ENCODE measurements at places on chromosomes 7 and 10. TPM values are rescaled to one million over a fixed set of nuclear protein-coding genes. Genes with fewer than 3 reads are reported as not detected.

BAMBI gene
- total RNA-seq = 3.1 TPM

TECTB gene
- not detected for total RNA-seq

ELAPOR2 gene
- total RNA-seq = 15.5 TPM

GDF2 gene
- total RNA-seq = not detected

METTL27 gene
- total RNA-seq = 5.9 TPM

POMZP3 gene
- total RNA-seq = 8.2 TPM

GRCh38 chr10:70765794-70766594 is 19.2 kb downstream of the TBATA start:
- no peaks in the 10 kb centered on the region for H3K36me3 ChIP-seq
- H3K4me3 ChIP-seq = no peak overlapping the region

DNA sequence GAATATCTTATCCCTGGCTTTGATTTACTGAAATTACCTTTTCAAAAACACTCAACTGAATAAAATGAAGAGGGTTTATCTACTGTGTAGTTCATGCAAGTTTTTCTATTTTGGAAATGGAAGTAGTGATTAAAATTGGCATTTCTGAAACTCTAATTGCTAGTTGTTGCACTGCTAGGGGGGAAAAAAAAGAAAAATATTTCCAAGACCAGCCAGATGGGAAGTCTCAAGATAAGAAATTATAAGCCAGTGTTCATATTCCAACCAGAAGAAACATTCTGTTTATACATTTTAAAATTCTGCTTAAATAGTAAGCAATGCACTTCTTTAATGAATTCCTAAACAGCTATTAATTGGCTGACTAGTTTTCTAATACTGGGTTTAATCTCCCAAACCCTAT is 9.4 kb upstream of the ADO start:
- no peaks in the 10 kb centered on the region for H3K27me3 ChIP-seq
- no peaks in the 10 kb centered on the region for H3K36me3 ChIP-seq
- no peak for DNase-seq
- no peak overlapping the region for H3K27ac ChIP-seq
- H3K4me3 ChIP-seq = no peak overlapping the region

DNA sequence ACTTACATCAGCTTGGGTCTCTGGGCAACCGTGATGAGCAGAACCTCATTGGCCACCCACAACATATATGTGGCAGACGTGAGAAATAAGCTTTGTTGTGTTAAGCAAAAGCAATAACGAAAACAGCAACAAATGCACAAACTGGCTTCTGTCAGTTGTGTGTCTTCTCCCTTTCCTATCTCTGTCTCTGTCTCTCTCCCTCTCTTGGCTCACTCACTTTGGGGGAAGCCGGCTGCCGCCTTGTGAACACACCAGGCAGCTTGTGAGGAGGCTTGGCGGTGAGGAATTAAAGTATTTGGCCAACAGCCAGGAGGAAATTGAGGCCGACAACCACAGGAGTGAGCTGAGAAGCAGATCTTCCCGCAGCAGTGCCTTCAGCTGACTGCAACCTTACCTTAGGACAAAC is 21.9 kb upstream of the CDCA7L start:
- H3K4me1 ChIP-seq = no peaks in the 10 kb centered on the region
- no peak overlapping the region for H3K4me3 ChIP-seq
- no peak overlapping the region for H3K27ac ChIP-seq
- H3K36me3 ChIP-seq = no peaks in the 10 kb centered on the region
- no peak for DNase-seq

- no peaks in the 10 kb centered on the region for H3K27me3 ChIP-seq
- no peak overlapping the region for H3K4me3 ChIP-seq
- no peaks in the 10 kb centered on the region for H3K4me1 ChIP-seq
- no peak for DNase-seq
Observed at GRCh38 chr7:36526863-36527548, 137.3 kb downstream of the ANLN start.

DNA sequence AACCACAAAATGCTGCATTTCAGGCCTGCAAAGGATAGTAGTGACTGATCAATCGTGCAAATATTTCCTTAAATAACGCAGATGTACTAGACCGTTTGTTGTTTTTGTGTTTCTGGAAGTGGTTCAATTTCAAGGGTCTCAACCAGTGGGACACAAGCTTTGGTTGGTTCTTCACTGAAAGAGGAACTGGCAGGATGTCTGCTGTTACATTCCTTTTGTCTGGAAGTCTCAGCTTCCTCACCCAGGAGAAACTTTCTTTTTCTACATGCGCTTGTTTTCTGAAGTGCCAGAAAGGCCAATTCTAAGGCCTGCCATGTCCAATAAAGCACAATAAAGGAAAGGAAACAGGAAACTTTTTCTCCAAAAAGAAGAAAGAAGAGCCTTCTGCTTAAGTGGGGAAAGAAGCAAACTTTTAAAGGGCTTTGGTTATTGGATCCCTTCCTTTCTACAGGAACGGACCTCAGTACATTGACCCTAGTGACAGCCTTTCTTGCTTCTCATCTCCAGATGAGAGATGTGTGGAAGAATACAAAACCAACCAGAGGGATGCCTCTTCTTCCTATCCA is 4.1 kb downstream of the DKK1 start:
- H3K36me3 ChIP-seq = no peaks in the 10 kb centered on the region
- H3K4me1 ChIP-seq = no peaks in the 10 kb centered on the region
- no peak for DNase-seq
- no peak overlapping the region for H3K4me3 ChIP-seq
- no peaks in the 10 kb centered on the region for H3K27me3 ChIP-seq

DNA sequence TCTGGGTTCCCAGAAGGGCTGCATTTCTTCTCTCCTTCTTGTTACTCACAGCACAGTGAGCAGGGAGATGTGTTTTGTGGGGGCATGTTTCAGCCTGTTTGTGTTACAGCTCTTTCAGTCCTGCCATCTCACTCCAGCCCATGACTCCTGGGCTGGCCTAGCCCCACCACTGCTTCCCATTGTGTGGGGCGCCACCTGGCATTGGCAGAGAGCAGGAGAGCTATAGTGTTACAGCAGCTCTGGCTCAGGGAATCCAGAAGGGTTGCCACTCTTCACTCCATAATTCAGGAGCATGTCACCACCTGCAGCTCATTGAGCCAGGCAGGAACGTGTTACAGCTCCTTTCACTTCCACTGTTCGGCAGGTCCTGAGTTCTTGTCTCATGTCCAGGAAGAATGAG is 30.0 kb downstream of the CLDN12 start:
- H3K36me3 ChIP-seq = no peaks in the 10 kb centered on the region
- H3K27ac ChIP-seq = no peak overlapping the region

DNA sequence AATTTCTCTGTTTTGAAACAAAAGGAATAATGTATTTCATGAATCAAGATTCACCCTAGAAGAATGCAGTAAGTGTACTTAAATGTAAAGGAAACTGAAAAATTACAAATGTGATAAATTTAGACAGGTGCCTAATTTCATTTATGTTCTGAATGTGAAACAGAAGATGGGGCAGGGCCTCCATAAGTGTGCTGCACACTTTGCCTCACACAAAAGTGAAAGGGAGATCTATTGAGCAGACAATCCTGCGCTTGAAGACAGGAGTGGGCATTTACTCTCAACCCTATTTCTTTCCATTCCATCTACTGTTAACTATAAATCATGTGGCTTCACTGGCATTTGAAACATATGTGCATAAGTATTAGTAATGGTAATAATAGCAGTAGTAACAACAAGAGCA is 36.2 kb downstream of the GNG11 start:
- no peak overlapping the region for H3K4me3 ChIP-seq
- H3K36me3 ChIP-seq = no peaks in the 10 kb centered on the region
- H3K27me3 ChIP-seq = no peaks in the 10 kb centered on the region
- H3K4me1 ChIP-seq = no peaks in the 10 kb centered on the region

DNA sequence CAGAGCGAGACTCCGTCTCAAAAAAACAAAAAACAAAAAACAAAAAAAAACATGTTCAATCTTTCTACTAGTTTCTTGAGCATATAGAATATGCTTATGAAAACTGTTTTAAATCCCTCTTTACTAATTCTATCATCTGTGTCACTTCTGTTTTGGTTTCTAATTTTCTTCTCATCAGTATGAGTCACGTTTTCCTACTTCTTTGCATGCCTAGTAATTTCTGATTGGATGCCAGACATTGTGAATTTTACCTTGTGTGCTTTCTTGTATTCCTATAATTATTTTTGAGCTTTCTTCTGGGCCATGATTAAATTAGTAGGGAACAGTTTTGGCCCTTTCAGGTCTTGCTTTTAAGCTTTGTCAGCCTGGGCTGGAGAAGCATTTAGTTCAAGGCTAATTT is 9.9 kb downstream of the MICU1 start:
- H3K27ac ChIP-seq = no peak overlapping the region
- no peak overlapping the region for H3K4me3 ChIP-seq
- no peaks in the 10 kb centered on the region for H3K36me3 ChIP-seq
- no peak for DNase-seq

- no peaks in the 10 kb centered on the region for H3K27me3 ChIP-seq
- no peak overlapping the region for H3K4me3 ChIP-seq
- DNase-seq = no peak
- H3K36me3 ChIP-seq = no peaks in the 10 kb centered on the region
Observed at GRCh38 chr7:49244543-49244942, 320.2 kb downstream of the CDC14C start.

DNA sequence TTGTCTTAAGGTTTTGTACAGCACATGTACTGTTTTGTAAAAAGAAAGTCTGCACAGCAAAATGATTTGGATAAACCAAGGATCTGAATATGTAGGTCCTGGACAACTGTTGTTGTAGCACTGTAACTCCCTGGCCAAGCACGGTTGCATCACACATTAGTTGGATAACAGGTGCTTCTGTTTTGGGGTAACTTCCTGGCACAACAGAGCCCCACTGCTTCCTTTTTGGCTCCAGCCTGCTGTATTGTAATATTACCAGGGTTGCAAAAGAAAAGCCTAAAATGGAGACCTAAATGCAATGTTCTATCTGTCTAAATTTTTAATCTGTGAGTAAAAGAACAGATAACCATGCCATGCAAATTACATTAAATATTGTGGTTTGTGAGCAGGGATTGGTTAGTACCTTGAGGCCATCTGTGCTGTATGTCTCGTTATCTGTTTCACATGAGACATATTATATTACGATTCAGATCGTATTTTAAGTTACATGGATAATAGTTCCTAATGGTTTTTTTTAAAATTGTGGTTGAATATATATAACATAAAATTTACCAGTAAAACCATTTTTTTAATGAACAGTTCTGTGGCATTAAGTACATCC is 27.5 kb upstream of the WAC start:
- H3K27me3 ChIP-seq = no peaks in the 10 kb centered on the region
- H3K36me3 ChIP-seq = no peaks in the 10 kb centered on the region
- no peak overlapping the region for H3K27ac ChIP-seq
- H3K4me1 ChIP-seq = no peaks in the 10 kb centered on the region
- H3K4me3 ChIP-seq = no peak overlapping the region

DNA sequence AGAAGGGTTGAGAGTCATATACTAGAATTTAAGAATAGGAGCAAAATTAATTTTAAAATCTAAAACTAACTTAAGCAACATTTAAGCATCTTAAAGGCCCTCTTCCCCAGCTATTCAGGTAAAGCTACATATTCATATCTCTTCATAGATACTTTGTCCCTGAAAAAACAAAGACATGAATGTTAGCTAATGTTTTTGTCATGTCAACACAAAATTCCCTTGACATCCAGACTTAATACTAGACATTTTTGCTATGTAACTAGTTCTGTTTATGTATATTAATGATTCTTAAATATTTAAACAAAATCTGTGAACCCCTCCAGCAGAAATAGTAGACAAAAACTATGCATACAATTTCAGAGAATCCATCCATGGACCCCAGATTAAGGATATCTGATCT is 43.5 kb downstream of the BAZ1B start:
- no peaks in the 10 kb centered on the region for H3K4me1 ChIP-seq
- no peak overlapping the region for H3K27ac ChIP-seq
- no peaks in the 10 kb centered on the region for H3K36me3 ChIP-seq
- no peak overlapping the region for H3K4me3 ChIP-seq

DNA sequence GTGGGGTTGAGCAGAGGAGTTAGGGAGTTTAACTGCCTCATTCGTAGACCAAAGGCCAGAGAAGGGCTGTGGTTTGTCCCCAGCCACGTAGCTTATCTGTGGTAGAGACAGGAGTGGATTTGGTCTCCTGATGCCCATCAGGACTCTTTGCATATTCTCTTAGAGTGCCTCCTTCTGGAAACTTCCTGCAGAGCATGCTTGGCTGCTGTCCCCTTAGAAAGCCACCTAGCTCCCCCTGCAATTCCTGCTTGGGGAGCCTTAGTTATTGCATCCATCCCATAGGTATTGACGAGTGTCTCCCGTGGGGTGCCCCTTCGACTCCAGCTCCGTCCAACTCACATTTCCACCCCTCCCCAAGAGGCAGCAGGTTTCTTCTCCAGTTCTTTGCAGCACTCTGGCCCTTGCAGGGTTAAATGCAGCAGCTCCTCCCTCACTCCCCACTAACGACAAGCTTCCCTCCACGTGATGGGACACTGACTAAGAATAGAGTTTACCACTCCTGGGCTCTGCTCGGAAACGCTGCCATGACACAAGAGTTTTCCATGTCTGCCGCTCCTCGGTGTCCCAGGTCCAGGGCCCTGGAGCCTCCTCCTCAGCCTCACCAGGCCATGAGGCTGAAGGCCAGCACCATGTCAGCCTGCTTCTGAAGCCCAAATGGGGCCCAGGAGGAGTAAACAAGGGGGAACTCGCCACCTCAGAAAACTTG is 147.8 kb upstream of the UNC5B start:
- no peaks in the 10 kb centered on the region for H3K36me3 ChIP-seq
- H3K4me1 ChIP-seq = no peaks in the 10 kb centered on the region
- no peaks in the 10 kb centered on the region for H3K27me3 ChIP-seq
- no peak overlapping the region for H3K27ac ChIP-seq
- no peak for DNase-seq

GRCh38 chr7:134995239-134996096 is 9.2 kb downstream of the AGBL3 start:
- no peak for DNase-seq
- H3K27ac ChIP-seq = no peak overlapping the region
- no peak overlapping the region for H3K4me3 ChIP-seq
- H3K4me1 ChIP-seq = no peaks in the 10 kb centered on the region

GRCh38 chr7:79298145-79298760 is 155.2 kb downstream of the MAGI2 start:
- H3K36me3 ChIP-seq = no peaks in the 10 kb centered on the region
- no peak overlapping the region for H3K27ac ChIP-seq
- H3K4me3 ChIP-seq = no peak overlapping the region
- H3K27me3 ChIP-seq = no peaks in the 10 kb centered on the region
- no peak for DNase-seq
- H3K4me1 ChIP-seq = no peaks in the 10 kb centered on the region

GRCh38 chr7:48269066-48269465 is 97.8 kb downstream of the ABCA13 start:
- DNase-seq = no peak
- H3K27ac ChIP-seq = no peak overlapping the region
- H3K36me3 ChIP-seq = no peaks in the 10 kb centered on the region

GRCh38 chr7:55365675-55366460 is 731 bp downstream of the LANCL2 start:
- H3K27me3 ChIP-seq = no peaks in the 10 kb centered on the region
- no peaks in the 10 kb centered on the region for H3K36me3 ChIP-seq
- H3K27ac ChIP-seq = peak overlapping the region; percentile 98
- H3K4me1 ChIP-seq = no peaks in the 10 kb centered on the region
- DNase-seq = peak; percentile 94
